T-helper 1 cell (primary cell): ENCODE measurements at places on chromosomes 7 and 10.

- no peak for DNase-seq
Observed at GRCh38 chr7:93923296-93923695, 1.8 kb downstream of the GNG11 start.

GRCh38 chr7:152760854-152761748, 1.5 kb downstream of the ACTR3B start:
- DNase-seq: no peak

GRCh38 chr7:30470771-30471170, 7.8 kb downstream of the NOD1 start:
- no peak for DNase-seq

DNA sequence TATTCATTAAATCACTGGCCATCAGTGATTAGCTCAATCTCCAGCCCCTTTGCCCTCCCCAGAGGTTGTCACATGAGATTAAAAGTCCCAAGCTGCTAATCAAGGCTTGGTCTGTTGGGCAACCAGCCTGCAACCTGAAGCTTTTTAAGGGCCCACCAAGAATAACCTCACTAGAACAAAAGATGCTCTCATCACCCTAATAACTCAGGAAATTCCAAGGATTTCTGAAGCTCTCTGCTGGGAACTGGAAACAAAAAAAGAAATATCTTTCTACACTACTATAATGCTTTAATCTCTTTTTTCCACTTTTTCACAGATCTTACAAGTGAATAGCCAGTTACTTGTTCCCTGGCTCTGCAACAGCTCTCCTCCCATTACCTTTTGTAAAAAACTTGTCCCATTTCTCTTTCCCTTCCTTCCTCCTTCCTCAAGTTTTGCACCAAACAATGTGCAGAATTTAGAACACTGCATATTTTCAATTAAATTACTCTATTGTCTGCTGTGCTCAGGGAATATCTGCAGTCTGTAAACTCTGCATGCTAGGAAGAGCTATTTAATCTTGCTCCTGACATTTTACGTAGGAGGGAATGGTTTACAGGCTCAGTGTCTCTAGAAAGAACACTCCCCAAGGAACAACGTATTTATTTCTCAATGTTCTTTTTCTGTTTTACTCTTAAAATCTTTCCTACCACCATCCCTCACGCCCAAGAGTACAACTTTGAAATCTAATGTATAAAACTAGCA, 169.1 kb downstream of the IMMP2L start:
- no peak for DNase-seq

DNA sequence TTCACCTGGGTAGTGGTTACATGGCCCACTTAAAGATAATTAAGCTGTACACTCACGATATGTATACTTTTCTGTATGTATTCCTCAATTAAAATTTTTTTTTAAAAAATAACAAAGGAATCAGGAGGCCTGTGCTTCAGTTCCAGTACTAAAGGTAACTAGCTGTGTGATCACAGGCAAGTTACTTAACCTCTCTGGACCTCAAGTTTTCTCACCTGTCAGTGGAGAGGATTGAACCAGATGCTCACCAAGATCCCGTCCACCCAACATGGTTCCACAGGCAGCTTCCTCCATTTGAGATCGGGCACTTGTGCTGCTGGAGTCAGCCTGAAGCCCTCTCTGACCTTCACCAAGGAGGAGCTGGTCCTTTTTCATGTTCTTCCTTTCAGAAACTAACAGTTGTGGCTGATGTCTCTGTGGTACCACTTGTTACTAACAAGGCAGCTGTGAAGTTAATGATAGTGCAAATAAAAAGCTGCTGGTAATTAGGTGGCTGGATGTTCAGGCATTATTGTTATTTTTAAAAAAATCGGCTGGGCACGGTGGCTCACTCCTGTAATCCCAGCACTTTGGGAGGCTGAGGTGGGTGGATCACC, 29.4 kb upstream of the SMNDC1 start:
- DNase-seq: no peak

DNA sequence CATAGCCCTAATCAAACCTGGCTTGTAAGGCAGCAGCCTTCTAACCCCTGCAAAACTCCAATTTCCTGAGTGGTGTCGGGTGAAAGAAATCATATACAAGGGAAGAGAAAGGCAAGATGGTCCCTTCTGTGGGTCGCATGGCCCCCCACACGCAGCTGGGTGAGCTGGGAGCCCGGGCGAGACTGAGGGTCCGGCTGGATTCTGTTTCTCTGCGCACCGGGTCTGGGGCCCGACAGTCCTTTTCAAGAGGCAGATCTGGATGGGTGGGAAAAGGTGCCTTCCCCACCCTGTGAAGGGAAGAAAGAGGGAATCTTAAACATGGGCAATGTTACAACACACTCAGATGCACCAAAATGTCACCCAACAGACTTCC, 18.5 kb downstream of the WDR86 start:
- DNase-seq: no peak

GRCh38 chr7:106282390-106282789, 2.4 kb downstream of the NAMPT start:
- DNase-seq: no peak

- no peak for DNase-seq
Observed at GRCh38 chr7:16581286-16581685, 54.7 kb downstream of the LRRC72 start.

GRCh38 chr7:133478591-133479135, 225.8 kb downstream of the EXOC4 start:
- DNase-seq: no peak

DNA sequence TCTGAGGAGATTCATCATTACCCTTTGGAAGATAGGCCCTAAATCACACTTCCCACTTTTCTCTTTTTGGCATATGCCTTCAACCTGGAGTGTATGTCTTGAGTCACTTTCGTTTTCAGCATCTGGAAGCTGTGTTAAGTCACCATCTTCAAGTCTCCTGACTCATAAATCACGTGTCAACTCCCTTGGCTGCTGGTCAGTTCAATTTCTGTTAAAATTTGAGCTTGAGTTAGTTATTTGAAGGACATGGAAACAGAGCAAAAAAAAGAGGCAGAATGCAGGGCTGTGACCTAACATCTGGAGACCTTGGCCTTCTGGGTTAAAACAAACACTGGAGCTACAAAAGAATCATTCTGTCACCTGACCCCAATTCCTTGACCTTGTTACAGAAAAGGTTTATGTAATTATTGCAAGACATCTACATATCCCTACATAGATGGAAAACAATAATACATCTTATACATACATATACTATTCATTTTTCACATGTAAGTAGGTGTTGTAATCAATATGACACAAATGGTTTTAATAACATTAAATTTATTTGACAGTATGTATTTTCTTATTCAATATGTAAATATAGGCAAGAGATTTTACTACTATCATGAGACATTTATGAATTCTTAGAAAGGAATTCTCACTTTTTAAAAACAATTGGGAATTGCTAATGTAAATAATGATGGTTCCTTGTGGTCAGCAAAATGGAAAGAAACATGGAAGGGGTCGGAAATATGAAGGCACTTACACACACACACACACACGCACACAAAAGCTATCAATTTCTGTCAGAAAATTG, 169.7 kb upstream of the PHYHIPL start:
- DNase-seq: no peak

DNA sequence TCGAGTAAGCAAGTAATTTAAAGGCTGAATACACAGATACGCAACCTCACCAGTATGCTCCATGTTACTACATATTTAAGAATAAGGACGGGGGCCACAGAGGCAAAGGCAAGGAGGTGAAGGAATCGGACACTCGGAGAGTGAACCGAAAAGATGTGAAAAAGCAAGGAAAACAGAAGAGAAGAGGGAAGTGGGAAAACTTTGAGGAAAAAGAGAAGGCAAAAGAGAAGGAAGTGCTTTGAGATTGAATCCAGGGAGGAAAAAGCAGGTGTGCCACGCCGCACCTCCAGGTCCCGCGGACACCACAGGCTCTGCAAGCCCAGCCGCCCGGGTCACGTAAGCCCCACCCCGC, 367 bp upstream of the AVL9 start:
- DNase-seq: no peak

DNA sequence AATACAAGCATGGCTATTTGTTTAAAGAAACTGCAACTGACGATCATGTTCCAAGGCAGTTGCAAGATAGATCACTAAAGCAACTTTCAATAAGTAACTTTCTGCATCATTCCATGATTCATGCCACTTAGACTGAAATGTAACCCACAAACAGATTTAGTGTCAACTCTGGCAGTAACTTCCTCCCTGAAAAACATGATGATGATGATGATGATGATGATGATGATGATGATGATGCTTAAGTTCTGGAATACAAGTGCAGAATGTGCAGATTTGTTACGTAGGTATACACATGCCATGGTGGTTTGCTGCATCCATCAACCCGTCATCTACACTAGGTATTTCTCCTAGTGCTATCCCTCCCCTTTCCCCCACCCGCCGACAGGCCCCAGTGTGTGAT, 754.7 kb downstream of the INHBA start:
- DNase-seq: no peak

GRCh38 chr7:155684543-155684942, 40.1 kb downstream of the RBM33 start:
- DNase-seq: no peak

DNA sequence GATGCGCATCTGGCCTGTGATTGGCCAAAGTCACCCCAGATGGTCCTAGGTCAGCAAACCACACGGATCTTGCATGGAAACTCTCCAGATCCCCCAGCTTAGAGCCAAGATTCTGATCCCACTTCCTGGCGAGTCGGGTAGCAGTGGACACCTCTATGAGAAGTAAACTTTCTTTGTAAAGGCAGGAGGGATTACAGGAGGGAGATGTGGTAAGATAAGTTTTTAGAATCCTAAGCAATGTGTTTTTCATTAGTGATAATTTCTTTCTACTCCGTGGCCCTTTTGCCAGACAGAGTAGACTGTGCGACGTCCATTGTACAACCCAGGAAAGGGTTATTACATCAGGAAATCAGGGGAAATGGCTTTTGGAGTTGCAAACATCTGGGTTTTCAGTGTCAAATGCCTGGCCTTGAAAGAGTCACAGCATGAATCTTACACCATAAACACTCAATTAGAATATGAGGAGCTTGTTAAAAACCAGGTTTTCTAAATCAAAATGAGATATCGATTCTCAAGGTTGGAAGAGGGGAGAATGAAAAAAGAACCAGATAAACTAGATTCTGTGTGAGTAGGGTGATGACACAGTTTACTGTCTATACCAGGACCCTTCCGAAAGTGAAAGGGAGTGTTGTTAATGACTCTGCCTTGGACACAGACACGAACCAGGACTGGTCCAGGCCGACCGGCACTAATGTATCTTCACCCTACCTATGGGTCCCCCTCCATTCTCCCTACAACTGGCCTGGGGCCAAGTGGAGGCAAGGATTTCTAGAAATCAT, 61.9 kb upstream of the WAC start:
- DNase-seq: no peak
